ENCODE measurements at places on chromosomes 2 and 18.

- no peak for DNase-seq
These were observed 21.9 kb downstream of the TEX44 start for GRCh38 chr2:231614559-231615057.

GRCh38 chr18:57427429-57428201, 7.6 kb upstream of the ONECUT2 start:
- DNase-seq, result no peak

- DNase-seq, result no peak
These were observed 12.2 kb upstream of the ALPK2 start for GRCh38 chr18:58640891-58641610.

GRCh38 chr2:128041561-128041960, 13.7 kb upstream of the SAP130 start:
- no peak for DNase-seq

DNA sequence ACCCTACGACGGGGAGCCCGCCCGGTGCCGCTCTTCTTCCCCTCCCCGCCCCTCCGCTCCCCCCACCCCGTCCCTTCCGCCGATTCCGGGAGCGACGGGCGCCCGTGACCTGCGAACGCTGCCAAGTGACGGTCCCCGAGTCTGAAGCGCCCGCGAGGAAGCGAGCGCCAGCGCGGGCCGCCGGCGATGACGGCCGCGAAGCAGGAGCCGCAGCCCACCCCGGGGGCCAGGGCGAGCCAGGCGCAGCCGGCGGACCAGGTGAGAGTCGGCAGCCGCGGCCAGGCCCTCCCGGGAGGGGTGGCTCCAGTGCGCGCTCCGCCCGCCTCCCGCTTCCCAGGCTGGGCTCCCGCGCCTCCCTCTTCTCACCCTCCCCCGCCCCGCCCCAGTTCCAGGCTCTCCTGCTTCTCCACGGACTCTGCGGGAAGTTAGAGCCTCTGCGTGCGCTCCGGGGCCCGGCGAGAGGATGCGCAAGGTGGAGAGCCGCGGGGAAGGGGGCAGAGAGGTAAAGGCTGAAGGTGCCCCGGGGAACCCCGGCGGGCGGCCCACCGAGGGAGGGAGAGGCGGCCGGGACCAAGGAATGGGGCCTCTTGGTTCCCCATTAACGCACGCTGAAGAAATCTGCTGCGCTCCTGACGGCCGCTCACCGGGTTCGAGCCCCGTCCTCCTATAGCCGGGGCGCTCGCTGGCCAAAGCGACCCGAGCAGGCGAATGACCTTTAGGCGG, 719.5 kb downstream of the DPP10 start:
- DNase-seq, result no peak

DNA sequence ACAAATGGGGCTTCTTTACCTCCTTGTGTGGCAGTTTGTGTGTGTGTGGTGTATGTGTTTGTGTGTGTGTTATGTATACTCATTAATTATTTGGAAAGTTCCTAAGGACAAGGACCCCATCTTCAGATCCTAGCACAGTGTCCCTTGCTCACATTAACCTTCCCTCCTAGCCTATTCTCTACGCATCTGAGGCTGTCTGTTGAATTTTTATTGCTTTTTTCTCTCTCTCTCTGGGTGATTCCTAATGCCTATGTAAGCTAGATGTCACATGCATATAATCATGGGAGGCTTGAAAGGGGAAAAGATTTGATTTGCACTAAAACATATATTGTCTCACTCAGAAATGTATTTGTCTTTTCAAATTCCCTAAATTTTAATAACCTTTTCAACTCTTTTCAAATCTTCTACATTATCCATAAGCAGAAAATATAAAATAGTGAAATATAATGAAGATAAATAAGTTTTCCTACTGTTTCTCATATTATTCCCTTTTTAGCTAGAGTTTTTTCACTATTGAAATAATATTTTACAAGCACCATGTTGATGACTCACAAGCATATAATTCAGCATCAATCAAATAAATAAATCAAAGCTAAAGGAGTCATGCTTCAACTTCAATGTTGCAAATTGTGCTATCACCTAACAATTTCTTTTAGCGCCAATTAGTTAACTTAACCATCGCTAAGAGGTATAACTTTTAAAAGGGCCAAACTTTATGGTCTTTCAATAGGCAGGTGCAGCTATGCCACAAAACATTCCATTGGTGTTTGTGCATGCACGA, 199.0 kb upstream of the ERBB4 start:
- DNase-seq, result no peak

- no peak for DNase-seq
These were observed 132.2 kb downstream of the ARL4C start for GRCh38 chr2:234364661-234365060.

DNA sequence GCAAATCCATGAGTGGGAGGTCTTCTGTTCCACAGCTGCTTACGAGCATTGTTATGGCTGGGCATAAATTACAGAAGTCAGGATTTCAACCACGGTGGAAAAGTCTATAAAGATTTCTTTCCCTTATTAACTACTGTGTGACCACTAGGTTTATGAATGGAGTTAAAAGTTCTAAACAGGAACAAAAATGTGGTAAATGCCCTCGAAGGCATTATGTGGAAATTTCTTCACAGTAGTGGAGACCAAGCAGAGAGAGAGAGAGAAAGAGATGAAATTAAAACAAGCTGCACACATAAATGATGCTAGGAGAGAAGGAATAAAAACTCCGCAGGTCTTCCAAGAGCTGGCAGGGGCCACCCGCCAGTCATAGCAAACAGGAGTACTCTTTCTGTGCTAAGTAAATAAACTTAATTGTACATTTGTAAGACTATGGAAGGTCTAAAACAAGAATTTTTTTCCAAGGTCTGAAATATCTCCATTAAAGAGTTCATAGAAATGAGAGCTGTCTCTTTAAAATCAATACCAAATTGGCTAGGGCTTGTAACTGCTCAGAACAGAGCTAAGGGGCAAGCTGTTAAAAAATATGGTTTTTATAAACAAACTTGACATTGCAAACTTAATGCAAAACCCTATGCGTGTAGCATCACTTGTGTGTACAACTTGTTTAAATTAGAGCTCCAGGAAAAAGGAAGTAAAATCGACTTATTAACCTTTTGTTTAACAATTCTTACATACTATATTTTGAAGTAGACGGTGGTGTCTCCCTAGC, 438.2 kb downstream of the MEIS1 start:
- DNase-seq, result no peak

DNA sequence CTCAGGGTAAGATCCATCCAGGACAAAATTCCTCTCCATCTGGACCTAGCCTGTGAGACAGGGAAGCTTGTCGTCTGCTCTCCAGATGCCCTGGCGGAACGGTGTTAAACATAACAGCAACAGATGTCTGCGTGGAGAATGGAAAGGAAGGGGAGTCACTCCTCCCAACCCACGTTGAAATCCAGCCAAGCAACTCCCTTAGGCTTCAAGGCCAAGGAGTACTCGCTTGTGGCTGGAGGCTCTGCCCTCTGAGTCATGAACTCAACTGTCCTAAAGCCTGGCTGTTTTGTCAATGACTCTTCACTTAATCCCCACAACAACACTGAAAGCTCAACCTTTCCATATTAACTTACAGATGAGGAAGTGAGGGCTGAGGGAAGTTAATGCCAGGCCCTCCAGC, 42.2 kb downstream of the TPO start:
- no peak for DNase-seq

- DNase-seq, result no peak
These were observed 10.1 kb downstream of the VIL1 start for GRCh38 chr2:218428846-218429558.

GRCh38 chr2:173346035-173346434, 8.6 kb upstream of the CDCA7 start:
- DNase-seq, result no peak

DNA sequence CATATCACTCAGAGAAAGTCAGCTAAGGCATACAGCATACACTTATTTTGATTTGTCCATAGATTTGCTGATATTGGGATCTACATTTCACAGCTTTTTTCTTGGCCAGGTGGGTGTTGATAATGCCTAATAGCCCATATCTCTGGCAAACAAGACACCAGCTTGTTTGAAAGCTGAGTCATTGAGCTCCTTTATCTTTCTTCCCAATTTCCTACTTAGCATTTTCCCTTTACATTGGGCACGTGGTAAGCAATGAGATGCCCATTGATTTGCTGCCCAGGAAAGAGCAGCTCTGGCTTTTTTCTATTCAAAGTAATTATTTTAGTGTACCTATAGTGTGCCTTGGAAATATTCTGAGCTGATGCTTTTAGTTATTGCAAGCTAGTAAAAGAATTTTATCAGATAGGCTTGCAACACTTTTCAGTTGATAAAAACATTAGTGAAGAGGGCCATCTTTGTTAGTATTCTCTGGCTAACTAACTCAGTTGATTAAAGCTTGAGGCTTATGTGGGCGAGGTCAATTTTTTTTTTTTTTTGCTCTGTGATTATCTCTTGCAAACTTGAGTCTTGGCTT, 79.6 kb downstream of the OSBPL6 start:
- DNase-seq, result no peak

GRCh38 chr2:105473011-105473410, 74.2 kb upstream of the FHL2 start:
- DNase-seq, result no peak

DNA sequence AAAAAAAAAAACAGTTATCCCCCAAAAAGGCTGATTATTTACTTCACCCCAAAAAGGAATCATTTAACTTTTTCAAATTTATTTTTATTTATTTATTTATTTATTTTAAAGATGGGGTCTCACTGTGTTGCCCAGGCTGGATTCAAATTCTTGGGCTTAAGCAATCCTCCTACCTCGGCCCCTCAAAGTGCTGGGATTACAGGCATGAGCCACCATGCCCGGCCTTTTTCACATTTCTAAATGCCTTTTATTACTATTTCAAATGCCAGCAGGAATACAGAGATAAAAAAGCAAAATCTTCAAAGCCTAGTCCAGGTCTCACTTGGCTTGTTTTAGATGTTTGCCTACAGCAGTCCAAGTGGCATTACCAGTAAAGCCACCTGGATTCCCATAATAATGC, 239.1 kb downstream of the ALPK2 start:
- DNase-seq, result no peak

- DNase-seq, result no peak
These were observed at the start of gene PROM2 for GRCh38 chr2:95274291-95275150. TSS of gene PROM2 (plus strand) at chr2:95274449. CDS start at chr2:95274586, 137 bp downstream.

DNA sequence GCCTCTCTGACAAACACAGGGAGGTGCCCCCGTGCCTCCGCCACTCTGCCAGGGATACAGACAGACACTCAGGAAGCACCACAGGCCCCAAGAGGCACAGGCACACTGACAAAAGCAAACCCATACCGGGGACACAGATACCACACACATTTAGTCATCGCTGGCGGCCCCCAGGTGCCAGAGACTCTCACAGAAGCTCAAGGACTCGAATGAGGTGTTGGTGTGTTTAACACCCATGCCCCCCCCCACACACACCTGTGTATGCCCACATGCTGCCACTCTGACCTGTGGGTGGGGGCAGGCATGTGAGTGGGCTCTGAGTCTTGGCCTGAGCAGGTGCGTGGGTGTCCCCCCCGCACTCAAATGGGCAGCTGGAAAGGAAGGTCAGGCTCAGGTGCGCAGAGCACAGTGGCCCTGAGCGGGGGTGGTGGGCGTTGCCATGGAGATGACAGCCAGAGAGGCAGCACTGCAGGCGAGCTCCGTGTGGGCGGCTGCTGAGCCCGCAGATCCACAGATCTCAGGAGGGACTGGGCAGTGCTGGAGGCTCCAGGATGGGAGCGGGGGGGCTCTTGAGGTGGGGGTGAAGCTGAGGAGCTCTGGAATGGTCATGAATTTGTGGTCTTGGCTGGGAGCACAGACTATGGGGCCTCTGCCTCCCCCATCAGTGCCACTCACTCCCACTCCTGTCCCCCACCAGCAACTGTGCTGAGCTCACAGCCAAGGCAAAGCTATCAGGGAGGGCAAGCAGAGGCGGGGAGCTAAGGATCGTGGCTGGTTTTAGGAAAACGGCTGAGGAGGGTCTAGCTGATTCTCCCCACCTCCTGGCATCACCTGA, 73.9 kb upstream of the TAF1B start:
- DNase-seq, result no peak

DNA sequence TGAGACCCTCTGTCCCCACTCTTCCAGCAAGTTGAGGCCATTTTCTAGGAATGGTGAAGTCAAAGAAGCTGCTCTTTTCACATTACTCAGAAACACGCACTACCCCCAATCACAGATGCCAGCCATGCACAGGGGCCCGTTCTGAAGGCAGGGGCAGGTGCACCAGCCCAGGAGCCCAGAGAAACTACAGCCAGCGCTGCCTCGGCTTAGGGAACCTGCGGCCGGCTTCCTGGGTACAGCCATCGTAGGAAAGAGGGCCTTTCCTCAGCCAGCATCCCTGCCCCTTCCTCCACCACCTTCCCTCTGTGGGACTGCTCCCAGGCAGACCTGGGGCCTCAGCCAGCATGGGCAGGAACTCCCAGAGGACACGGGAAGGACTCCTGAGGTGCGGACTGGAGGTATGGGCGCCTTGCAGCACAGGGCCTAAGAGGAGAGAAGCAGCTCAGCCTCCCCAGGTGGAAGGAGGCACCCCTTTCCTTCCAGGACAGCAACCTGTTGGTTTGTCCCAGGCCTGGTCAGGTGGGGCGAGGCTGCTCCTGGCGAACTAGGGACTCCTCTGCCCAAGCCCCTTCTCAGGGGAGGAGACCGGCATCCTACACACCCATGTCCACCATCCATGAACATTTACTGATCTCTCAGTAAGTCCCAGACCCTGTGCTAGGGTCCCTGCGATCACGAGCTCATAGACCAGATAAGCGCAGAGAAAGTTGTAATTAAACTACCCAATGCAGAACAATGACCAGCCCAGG, 99.0 kb upstream of the ID2 start:
- DNase-seq, result no peak

DNA sequence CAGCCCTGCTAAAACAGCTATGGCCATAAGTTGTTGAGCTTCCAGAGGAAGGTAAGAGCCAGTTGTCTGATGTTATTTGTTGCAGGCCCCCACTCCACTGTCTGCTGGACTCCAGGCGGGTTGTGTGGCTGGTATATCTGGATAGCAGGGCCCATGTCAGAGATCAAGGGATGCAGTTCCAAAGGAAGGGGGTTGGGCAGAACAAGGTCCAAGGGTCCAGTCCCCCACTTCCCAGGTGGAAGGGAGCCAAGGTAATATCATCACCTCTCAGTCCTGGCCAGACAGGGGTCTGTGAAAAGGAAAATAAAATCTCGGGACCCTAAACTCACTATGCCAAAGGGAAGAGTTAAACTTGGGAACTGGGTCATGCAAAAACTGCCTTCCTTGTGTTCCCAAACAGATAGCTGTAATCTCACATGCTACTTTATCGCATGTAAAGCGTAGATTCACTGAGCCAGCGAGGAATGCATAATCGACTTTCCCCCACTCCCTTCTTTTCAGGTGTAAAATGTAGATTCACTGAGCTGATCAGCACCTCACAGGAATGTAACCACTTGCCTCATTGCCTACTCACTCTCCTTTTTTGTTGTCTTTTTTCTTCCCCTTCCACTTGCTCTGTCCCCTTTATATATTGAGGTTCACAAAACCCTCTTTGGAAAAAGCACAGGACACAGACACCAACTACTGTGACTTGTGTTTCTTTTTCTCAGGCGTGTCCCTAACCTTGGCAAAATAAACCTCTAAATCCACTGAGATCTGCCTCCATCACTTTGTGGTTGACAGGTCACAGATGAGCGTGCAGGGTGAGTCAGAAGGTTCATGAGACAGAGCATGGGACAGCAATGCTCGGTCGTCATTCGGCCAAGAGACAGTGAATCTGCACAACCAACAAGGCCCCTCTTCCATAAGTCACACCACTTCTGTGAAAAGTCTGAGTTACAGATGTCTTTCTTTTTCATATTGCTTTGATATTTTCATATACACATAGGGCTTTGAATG, 255.3 kb upstream of the SIX2 start:
- DNase-seq, result peak; percentile 9

GRCh38 chr18:48077291-48077690, 146.8 kb upstream of the SMAD2 start:
- DNase-seq, result no peak

All from stimulated activated CD8-positive, alpha-beta memory T cell treated with anti-CD3 and anti-CD28 coated beads, Interleukin-7, amount 100 ng/mL, for 48 hours (primary cell).